ENCODE measurements at places on chromosomes 6 and 20.

GRCh38 chr6:161353208-161353613 is 79.3 kb upstream of the AGPAT4 start:
- DNase-seq: no peak

GRCh38 chr20:49132995-49133478 is 55.1 kb downstream of the STAU1 start:
- DNase-seq: peak; percentile 81

GRCh38 chr6:156351346-156351966 is 425.7 kb upstream of the ARID1B start:
- DNase-seq: no peak

- peak; percentile 11 for DNase-seq
Observed at GRCh38 chr6:79536585-79536953, 661 bp downstream of the LCA5 start.

DNA sequence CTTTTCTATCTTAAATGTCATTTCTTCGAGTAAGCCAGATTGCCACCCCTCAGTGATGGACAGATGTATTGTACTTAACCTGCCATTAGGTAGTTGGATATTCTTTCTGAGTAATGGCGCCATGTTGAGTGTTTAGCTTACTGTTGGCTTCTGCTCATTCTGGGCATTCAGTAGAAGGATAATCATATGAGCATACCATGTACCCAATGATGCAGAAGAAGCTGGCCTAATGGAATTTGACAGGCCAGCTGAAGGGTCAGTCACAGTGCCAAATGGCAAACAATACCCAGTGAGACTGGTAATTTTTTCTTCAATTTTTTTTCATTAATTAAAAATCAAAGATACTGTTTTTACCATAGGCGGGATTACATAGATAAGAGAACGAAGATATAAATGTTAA is 1010.8 kb upstream of the EYS start:
- DNase-seq: no peak

- peak; percentile 8 for DNase-seq
Observed at GRCh38 chr6:7818257-7819214, 92.1 kb downstream of the TXNDC5 start.

- DNase-seq: peak; percentile 9
Observed at GRCh38 chr6:55456016-55456415, 123.0 kb downstream of the HMGCLL1 start.

DNA sequence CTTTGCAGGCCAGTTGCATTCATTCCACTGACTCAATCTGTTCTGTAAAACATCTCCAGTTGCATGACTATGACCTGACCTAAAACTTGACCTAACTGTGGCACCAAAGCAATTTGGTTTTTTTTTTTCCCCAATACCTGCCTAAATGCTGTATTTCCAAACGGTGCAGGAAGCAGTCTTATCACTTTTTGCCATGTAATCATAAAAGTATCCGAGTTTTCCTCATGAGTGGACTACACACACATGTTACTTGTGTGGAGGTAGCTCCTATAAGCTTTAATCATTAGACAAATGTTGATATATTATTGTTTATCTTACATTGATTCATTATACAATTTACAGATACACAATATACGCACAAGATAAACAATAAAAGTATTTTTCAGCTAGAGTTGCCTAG is 373.7 kb downstream of the BTBD3 start:
- DNase-seq: no peak

DNA sequence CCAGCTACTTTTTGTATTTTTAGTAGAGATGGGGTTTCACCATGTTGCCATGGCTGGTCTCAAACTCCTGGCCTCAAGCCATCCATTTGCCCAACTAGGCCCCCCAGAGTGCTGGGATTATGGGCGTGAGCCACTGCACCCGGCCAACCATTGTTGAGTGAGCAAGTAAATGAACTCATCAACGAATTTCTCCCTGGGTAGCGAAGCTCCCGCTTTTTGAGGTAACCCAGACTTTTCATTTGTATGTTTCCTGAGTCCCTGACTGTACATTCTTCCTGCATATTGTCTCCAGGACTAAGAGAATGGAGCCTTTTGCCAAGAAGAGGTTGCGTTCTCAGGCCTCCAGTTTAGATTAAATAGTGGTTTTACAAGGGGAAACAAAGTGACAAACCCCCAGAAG is 36.4 kb downstream of the RIPOR3 start:
- peak; percentile 74 for DNase-seq

DNA sequence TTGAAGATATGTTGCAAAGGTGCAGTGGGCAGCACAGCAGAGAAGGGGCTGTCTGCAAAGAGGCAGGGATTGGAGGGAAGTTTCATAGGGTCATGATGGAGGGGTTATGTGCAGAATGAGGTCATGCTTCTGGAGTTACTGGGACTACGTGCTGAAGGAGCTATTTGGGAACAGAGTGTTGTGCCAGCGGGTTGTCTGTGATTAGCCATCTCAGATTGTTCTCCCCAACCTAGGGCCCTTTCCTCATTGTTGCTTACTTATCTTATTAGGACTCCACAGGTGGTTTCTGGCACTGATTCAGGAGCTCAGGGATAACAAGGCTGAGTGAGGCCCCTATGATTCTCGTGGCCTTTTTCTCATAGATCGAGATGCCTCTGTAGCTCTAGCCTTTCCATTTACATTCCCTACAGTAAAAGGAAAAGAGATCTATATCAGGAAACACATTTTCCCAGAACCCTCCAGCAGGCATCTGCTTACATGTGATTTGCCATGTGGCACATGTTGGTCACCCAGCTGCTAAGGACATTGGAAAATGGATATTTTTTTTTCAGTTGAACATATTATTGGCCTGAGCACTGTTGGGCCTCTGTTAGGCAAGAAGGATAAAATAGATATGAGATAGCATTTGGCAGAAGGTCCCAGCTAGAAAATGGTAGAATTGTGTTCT is 429.6 kb upstream of the PLCB4 start:
- DNase-seq: no peak

DNA sequence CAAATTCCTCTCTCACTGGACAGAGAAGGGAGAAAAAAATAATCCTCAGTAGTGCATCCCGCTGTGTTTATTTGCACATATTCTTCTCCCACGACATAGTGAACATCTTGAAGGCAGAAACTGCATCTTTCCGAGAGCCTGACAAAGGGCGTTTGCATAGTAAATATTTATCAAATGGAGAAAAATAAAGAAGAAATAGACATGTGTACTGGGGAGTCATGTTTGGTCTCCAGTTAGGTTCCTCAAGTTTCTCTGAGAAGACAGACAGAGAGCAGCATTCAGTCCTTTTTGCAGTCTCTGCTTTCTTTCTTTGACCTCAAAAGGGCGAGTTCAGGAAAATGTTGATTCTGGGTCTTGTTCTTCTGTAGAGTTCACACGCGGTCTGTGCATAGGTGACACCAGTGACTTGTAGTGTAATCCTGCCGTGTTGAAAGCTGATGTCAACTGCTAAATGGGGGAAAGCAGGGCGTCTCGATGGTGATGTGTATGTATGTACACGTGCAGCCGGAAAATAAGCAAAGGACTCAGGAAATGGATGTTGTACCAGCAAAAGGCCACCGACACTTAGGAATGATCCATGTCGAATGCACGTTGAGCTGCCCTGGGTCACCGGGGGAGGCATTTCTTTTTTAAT is 285.6 kb downstream of the ZNF217 start:
- no peak for DNase-seq

- peak; percentile 89 for DNase-seq
Observed at GRCh38 chr6:31729979-31730630, 1.0 kb upstream of the DDAH2 start.

DNA sequence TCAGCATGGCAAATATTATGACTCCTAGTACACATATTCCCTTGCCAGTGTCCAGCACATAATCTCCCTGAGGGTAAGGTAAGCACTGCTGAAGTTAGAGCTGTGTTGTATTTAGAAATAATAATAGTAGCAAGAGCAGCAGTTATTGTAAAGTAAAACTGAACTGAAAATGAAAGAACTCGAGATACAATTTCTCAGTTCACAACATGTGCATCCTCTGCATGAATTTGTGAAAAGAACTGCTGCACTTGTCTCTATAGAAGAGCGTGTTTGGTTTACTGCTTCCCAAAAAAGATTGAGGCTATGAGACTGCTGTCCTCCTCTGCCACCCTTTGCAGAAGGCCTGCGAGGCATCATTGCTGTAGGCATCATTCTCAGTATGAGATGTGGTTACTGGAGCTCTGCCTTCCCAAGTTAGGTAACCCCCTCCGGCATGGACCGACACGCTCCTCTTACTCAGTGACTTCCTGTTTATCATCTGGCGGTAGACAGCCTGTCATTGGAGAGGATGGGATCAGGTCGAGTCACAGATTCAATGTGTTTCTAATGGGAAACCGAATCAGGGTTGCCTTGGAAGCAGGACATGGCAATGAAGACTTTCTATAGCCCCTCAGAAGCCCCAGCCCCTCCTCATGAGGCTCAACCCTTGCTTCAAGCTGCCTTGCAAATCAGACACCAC is 48.1 kb downstream of the SLC24A3 start:
- peak; percentile 54 for DNase-seq

GRCh38 chr6:32952817-32953739 is at the start of gene HLA-DMA:
Gene HLA-DMA, minus strand, starts transcription at chr6:32953097. Its CDS starts 61 bp downstream, at chr6:32953036.
- DNase-seq: peak; percentile 99

- peak; percentile 3 for DNase-seq
Observed at GRCh38 chr6:134512981-134513391, 195.1 kb upstream of the SGK1 start.

GRCh38 chr6:6884193-6884627 is 223.6 kb upstream of the RREB1 start:
- DNase-seq: peak; percentile 8

DNA sequence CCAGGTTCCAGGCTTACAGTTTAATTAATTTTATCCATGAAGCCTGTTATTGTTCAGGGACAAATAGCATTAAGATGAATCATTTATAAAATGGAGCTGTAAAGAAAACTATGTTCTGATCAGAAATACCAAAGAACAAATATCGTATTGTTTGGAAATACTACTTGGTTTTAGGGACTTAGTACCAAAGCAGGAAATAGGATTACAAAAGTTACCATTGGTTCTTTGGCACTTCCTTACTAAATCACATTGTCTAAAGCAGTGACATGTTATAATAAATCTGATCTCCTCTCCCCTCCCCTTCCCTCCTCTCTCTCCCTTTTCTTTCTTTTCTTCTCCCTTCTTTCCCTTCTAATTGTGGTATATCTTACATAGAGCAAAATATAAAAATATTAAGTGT is 29.6 kb downstream of the CRYBG1 start:
- DNase-seq: no peak

- DNase-seq: peak; percentile 55
Observed at GRCh38 chr6:31952140-31952805, 6.4 kb downstream of the CFB start.

DNA sequence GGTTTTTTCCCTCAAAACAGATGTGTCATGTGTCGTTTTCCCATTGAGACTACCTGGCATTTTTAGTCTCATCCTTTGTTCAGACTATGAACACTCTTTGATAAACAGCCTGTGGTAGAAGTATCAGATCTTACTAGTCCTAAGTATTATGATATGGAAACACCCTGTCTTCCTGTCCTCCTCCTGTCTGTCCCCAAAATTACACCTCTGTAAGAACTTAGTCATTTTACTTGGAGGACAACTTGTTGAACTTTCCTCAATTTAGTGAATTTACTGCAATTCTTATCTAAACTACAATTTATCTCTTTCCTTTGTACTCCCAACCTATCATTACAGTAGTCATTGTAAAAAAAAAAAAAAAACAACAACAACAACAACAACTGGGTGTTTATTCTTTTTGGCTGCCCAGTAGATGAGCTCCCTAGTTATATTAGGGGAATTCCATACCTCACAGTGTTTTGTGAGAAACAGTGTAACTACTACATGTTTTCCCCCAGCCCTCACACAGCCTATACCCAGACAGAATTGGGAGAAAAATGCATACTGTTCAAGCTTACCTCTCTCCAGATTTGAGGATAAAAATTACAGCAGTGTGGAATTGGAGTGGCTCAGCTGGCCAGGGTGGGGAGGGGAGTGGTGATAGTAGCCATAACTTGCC is 18.5 kb upstream of the ERVFRD-1 start:
- DNase-seq: no peak

DNA sequence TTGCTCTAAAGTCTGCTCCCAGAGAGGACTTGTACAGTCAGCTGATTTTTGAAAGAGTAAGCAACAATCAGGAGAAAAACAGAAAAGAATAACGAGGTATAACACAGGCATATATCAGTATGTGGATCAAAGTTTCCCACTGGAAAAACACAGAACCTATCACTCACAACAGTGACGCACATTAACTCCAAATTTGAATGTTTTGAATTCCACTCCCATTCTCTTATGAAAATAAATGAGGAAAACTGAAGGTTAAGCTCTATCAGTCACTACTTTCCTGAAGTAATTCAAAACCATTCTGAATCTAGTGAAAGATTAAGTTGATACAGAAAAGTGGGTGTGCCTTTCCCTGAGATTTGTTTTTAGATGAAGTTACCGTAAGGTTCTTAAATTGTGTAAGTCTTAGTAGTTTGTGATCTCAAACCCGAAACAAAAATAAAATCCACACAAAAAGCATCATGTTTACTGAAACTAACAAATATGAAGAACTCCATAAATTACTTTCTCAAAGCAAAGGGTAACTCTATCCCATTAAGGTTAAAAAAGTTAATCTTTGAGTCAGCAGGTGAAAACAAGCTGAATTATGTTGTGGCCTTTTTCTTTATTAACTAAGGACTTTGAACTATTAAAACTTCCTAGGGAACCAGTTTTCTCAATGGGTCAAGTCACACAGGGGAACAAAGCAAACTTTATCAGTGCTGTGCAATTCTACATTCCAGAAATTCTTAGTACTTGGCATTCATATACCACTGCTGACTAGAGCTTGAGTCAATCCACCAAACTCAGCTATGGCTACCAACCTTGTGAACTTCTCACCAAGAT is 115.7 kb downstream of the OGFRL1 start:
- peak; percentile 88 for DNase-seq

GRCh38 chr20:51010043-51010365 is 12.9 kb downstream of the KCNG1 start:
- no peak for DNase-seq

DNA sequence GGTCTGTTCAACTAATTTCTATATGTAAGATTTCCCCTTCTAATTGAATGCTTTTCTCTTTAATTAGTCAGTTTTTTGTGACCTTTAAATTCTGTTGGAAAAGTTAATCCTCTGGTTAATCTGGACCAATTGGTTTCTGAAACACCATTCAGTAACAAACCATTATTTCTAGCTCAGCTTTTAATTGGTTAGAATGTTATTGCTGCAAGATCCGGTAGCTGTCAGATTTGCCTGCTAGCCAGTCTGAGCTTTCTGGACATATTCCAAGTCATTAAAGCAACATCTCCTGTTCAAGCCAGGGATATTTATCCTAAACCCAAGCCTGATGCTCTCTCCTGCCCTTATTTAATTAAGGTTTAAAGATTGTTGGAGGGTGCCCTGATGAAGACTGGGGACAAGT is 55.1 kb upstream of the FBXL4 start:
- no peak for DNase-seq

- no peak for DNase-seq
Observed at GRCh38 chr6:506508-506907, 115.0 kb downstream of the IRF4 start.

DNA sequence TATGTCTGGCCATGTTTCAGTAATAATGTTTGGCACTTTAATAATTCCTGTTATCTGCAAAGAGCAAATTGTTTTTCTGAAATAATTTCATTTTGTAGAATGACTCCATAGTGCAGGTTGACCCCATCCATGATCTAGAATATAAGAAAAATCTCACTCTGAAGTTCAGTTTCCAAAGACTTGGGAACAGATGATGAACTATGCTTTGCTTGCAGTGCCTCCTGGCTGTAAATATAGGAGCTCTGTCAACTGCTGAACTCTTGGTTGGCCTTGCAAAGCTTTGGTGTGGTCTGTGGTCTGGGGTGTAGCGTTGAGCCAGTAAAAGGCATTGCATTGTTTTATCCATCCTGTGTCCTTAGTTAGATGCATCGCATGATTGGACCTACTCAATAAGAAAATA is 104.0 kb downstream of the PLCB4 start:
- peak; percentile 72 for DNase-seq
